Caudate nucleus (tissue), 63 donors: ENCODE measurements at places on chromosomes 12 and 14.

DNA sequence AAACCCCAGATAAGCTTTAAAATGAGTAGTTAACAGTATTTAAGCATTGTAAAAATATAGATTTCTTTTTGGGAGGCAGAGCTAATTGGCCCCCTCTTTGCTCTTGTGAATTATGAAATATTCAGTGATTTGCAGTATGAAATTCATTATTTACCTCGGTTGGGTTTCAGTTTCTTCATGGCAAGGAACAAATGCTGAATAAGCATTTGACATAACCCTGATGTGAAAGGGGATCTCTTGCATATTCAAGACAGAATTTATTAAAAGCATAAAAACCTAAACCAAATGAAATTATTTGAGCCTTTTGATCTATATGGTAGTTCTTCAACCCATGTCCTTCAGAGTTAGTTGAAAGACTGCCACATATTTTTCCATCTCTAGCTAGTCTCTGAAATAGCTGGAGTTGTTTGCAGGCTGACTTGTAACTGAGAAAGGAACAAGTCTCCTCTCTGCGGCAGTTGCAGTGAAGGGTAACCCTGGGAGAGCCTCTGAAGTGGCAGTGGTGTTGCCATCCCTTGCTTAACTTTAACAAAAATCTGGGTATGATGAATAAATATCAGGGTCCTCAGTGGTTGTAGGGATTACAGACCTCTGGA is 690 bp downstream of the AKAP6 start:
- no peak for DNase-seq

DNA sequence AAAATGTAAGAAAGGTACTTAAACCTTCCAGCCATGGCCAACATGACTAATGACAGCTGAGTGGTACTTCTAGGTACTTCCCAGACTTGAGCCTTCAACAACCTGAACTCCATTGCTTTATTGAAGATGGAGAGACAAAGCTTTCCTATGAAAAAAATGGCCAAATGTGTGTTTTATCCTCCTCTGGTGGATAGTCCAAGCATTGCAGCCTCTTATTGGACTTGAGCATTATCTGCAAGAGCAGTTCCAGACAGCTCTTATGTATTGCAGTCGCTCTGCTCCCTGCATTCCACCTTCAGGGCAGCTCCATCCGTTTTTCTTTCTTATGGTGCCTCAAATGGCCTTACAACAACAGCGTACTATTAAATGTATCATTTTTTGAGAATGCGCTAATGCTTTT is 588.2 kb downstream of the NRXN3 start:
- DNase-seq, result no peak

DNA sequence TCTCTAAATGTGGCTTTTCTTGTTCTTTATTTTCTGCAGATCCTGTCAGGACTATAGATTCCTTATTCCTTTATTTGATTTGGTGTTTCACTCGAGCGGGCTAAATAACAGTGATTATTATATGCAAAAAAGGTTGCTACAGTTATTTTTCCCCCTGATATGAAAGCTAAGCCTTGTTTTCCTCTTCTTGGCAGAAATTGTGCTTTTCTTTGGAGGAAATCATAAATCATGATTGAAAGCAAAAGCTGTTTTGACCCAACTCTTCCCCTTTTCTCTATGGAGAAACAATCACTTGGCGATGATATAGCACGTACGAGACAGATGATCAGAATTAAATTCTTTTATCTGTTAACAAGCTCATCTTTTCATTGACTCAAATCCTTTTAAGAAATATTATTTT is 31.4 kb downstream of the PPFIBP1 start:
- DNase-seq, result no peak

DNA sequence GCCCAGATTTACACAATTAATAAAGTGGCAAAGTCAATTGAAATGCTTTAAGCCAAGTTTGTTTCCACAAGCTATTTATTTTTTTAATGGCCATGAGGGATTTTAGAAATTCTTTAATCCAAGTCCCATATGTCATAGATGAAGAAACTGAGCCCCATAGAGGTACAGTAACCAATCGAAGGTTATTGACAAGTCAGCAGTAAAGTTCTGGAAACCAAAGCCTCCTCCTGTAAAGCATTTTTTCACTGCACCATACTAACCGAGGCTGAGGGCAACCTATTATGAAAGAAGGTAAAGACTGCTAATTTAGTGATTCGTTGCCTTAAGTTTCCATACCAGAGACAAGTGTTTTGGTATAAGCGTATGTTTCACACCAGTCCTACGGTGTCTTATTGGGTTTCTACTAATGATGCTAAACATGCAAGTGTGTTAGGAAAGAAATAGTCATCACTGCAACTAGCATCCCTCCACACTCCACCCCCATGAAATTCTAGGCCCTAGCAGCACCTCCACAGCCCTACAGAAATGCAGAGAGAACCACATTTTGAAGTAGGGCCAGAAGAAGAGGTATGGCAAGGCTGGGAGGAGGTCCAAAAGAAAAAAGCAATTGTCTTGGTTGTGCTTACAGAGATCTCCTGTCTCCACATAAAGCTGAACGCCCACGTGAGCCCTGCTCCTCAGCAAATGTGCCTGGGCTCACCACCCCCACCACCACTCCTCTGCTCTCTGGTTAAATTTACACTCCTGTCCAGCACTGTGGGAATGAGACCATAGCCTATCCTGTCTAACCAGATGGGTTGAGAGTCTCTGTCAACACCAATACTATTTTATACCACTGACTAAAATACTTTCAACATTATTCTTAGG is 271.1 kb upstream of the G2E3 start:
- DNase-seq, result no peak

DNA sequence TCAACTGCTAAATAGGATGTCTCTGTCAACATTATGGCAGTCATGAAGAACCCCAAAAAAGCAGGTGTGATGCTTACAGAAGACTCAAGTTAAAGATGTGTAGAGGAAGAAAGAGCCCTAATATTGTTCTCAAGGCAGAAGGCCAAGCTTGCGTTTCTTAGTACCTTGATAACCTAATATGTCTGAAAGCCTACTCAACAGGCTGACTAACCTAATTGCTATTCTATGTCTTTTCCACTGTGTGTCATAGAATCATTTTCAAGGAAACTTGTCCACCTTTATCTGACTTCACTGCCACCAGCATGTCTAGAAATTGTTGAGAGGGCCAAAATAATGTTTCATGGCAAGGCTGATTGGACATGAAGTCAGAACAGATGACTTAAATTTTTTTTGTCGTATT is 373.2 kb downstream of the BTG1 start:
- no peak for DNase-seq

GRCh38 chr14:83164016-83164415 is 1630.4 kb upstream of the SEL1L start:
- no peak for DNase-seq

GRCh38 chr12:108175310-108175709 is 46.2 kb downstream of the WSCD2 start:
- no peak for DNase-seq

DNA sequence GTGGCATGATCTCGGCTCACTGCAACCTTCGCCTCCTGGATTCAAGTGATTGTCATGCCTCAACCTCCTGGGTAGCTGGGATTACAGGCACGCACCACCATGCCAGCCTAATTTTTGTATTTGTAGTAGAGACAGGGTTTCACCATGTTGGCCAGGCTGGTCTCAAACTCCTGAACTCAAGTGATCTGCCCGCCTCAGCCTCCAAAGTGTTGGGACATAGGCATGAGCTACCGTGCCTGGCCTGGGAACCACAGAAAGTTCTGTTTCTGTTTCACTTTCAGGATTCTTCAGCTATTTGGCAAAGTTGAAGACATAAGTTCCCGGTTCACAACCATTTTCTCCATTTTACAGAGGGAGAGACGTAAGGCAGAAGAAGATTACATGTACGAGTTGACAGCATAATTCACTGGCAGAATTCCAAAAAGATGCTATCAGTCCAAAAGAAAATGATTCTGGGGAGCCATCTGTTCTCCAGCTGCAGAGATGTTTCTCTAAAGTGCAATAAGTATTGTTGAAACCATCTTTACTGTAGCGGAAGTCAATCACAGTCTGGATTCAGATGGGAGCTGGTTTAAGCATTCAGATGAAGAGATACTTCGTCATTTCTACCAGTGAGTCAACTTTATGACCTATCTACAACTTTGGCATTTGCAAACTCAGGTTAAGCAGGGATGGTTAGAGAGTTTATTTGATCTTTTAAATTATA is 8.1 kb upstream of the RNF34 start:
- DNase-seq, result no peak

- DNase-seq, result no peak
These were observed 15.7 kb upstream of the NFKBIA start for GRCh38 chr14:35420036-35420811.

- DNase-seq, result no peak
These were observed 23.6 kb upstream of the FAM181A start for GRCh38 chr14:93903342-93904184.

GRCh38 chr14:95575840-95576473 is 41.1 kb downstream of the GLRX5 start:
- DNase-seq, result no peak

DNA sequence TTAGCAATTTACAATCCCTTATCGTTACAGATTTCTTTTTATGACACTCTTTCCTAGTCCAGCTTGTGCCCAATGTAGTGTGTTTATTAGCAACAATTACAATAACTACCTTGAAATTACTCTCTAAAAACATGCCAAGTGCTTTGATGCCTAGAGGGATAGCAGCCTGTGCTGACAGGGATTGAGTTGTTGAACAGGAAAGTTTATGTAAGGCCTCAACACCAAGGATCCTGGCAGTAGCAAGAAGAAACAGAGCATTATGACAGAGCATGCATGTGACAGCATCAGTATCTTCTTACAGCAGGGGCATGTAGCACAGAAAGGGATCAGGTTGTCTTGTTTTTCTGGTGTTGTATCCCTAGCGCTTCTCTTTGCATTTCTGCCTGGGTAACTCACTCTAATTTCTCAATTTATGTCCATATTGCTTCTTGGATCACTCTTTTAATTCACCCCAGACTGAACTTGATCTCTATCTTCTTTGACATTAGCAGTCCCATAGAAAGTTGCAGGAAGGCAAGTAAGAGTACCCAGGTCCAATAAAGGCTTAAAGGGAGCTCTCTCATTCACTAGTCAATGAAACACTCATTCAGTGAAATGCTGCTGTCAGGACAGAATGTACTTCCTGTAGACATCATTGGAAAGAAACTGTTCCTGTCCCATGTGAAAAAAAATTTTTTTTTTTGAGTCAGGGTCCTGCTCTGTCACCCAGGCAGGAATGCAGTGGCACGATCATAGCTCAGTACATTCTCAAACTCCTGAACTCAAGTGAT is 220.0 kb upstream of the GRIP1 start:
- DNase-seq, result no peak

DNA sequence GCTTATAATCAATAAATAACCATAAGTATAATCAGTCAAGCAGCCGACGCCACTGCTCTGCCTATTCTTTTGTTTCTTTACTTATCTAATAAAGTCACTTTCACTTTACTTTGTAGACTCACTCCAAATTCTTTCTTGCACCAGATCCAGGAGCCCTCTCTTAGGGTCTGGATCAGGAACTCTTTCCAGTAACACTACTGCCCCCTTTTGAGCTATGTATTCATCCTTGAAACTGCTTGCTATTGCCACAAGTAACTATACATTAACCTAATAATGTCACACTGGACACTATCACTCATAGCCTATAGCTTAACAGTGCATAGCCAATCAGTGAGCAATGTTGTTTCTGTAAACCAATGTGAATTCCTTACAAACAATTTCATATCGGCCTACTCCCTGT is 2.8 kb upstream of the NID2 start:
- no peak for DNase-seq

GRCh38 chr12:82627799-82628198 is 58.9 kb upstream of the TMTC2 start:
- no peak for DNase-seq

DNA sequence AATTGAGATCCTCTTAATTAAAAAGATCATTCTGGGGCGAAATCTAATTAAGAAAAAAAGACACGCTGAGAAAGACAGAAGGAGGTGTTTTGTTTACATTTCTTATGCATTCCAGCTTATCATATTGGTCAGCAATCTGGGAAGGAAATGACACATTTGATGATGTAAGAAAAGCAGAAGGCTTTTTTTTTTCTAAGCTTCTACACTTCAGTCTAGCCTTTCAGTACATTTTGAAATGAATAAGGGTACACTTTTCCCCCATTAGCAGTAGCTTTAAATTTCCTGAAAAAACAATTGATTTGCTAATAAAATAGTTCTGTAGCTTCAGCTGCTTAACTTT is 5.9 kb upstream of the GSC start:
- DNase-seq, result no peak
